ENCODE measurements at places on chromosomes 3 and 15. TPM values are rescaled to one million over a fixed set of nuclear protein-coding genes. Genes with fewer than 3 reads are reported as not detected.
A peak's percentile ranks its signal among the peaks of the same experiment; 100 is the strongest.

Gene GALNT15
- total RNA-seq = 492 TPM

DNA sequence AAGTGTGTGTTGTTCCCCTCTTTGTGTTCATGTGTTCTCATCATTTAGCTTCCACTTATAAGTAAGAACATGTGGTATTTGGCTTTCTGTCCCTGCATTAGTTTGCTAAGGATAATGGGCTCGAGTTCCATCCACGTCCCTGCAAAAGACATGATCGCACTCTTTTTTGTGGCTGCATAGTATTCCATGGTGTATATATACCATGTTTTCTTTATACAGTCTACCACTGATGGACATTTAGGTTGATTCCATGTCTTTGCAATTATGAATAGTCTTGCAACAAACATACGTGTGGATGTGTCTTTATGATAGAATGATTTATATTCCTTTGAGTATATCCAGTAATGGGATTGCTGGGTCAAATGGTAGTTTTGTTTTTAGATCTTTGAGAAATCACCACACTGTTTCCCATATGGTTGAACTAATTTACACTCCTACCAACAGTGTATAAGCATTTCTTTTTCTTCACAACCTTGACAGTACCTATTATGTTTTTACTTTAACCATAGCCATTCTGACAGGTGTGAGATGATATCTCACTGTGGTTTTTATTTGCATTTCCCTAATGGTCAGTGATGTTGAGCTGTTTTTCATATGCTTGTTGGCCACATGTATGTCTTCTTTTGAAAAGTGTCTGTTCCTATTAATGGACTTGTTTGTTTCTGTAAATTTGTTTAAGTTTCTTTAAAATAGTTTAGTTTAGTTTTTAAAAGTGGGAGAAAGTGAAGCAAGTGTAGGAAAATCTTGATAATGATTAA, 21.9 kb upstream of the SLC30A4 start:
- DNase-seq = no peak

GRCh38 chr3:62562017-62562416, 188.7 kb upstream of the FEZF2 start:
- DNase-seq = no peak

DNA sequence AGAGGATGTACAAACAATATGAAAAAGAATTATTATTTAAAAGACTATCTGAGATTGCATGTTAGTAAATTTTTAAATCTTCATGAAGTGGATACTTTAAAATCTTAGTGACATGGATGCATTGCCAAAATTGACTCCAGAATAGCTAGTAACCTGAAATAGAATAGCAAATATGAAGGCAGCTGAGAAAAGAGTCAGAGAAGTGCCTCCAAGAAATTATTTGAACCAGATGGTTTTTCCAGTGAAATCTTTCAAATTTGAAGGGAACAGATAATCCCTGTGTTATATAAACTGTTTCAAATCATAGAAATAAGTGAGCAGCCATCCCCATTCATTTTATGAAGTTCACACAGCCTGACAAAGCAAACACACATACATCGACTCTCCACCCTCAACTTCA, 29.6 kb downstream of the FSIP1 start:
- no peak for DNase-seq

GRCh38 chr15:40337597-40337996, 3.1 kb downstream of the CCDC9B start:
- DNase-seq = no peak

Gene GOLGA6L10
- 0.48 TPM for total RNA-seq

GRCh38 chr3:46896386-46896785, 18.9 kb downstream of the PTH1R start:
- DNase-seq = no peak

GRCh38 chr15:98537516-98538060, 110.8 kb upstream of the IGF1R start:
- peak; percentile 38 for DNase-seq

Data from breast epithelium (tissue), 4 donors.